Ovary (tissue), 10 donors: ENCODE measurements at places on chromosomes 16 and 17. TPM values are rescaled to one million over a fixed set of nuclear protein-coding genes. Genes with fewer than 3 reads are reported as not detected.

DNA sequence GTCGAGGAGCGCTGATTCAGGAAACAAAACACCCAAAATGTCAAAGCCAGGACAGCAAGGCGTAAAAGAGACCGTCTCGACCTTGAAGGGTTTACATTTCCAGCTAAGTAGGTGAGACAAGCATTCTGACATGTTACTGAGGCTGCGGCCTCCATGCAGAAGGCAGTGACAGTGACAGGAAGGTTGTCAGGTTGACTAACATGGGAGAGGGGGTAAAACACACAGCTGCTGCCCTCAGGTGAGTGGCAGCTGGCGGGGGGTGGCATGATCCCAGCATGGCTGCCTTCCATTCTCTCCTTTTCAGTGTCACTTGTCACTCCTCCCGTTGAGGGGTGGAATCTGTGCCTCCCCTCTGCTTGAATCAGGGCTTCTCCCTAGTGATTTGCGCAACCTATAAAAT, 31.9 kb upstream of the CRHR1 start:
- DNase-seq, result no peak

GRCh38 chr17:58680038-58680369, 11.8 kb downstream of the TEX14 start:
- no peak for DNase-seq

DNA sequence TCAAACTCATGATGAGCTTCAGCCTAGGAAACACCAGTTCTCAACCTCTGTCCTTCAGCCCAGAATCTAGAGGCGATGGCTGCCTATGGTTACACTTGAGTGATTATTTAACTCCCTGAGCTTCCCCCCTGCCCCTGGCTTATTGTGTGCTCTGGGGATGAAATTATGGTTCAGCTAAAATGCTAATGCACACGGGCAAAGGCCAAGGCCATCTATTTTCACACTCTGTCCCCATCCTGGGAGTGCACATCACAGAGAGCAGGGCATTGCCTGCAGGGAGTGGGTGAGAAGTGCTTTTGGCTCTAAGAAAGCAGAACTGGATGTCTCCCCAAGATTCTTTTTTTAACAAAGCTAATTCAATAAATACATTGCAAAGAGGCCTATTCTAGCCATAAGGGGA, 21.6 kb upstream of the CACNG5 start:
- DNase-seq, result no peak

DNA sequence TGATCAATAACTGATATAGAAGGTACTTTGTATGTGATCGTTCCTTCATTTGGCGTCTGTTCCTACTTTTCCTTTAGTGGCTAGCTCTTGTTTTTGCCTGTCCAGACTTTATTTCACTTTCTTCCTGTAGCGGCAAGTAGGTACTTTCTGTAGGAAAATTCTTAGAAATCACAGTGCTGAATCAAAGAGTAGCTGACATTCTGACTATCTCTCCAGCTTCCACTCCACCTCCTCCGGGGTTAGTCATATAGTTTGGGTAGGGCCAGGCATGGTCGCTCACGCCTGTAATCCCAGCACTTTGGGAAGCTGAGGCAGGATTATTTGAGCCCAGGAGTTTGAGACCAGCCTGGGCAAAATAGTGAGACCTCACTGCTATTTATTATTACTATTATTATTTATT, 29.9 kb upstream of the PAFAH1B1 start:
- DNase-seq, result no peak

Gene WNT3
- total RNA-seq, result 0.82 TPM

Gene KCNJ18
- not detected for total RNA-seq

Gene KRT33B
- total RNA-seq, result not detected

GRCh38 chr16:77785373-77785764, 3.0 kb upstream of the VAT1L start:
- no peak for DNase-seq

DNA sequence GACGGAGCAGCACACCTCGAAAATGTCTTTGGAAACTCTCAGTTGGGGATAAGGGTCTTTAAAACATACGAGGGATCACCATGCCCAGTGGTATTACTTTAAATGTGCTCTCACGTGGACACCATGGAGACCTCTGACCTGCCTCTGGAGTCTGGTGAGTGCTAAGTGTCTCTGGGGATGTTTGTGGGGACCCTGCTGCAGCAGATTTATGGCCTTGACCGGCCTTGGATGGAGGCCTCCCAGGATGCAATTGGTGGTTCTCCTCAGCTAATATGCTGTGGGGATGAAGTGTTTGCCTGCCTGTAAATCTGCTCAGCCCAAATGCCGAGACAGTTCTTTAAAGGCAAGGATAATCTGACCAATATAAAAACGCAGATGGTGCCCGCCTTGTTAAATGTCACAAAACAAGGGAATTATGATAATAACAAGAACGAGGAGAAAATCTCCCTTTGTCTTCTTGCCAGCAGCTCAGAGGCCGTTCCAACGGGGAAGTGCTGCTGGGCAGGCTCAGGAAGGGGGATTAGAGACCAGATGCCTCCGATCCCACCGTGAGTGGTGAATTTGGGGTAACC, 154.4 kb downstream of the ABCC12 start:
- DNase-seq, result no peak

Gene CCL1
- not detected for total RNA-seq

GRCh38 chr17:28723159-28723835, 2.7 kb downstream of the TLCD1 start:
- DNase-seq, result no peak

Gene PIRT
- not detected for total RNA-seq

DNA sequence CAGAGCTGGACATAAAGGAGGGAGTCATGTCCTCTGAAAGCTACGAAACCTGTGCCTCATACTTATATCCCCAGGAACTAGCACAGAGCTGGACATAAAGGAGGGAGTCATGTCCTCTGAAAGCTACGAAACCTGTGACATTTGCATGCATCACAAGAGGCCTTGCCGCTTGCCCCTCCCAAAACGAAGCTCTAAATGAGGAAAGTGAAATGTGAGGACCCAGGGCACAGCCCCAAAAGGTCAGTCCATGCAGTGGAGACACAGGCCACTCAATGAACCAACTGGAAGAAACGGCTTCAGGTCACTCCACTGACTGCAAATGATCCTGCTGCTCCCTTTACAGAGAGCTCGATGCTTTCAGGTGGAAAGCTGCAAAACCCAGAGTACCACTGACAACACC, 38.3 kb downstream of the COG7 start:
- DNase-seq, result no peak

Gene GJC1
- total RNA-seq, result 4.8 TPM

DNA sequence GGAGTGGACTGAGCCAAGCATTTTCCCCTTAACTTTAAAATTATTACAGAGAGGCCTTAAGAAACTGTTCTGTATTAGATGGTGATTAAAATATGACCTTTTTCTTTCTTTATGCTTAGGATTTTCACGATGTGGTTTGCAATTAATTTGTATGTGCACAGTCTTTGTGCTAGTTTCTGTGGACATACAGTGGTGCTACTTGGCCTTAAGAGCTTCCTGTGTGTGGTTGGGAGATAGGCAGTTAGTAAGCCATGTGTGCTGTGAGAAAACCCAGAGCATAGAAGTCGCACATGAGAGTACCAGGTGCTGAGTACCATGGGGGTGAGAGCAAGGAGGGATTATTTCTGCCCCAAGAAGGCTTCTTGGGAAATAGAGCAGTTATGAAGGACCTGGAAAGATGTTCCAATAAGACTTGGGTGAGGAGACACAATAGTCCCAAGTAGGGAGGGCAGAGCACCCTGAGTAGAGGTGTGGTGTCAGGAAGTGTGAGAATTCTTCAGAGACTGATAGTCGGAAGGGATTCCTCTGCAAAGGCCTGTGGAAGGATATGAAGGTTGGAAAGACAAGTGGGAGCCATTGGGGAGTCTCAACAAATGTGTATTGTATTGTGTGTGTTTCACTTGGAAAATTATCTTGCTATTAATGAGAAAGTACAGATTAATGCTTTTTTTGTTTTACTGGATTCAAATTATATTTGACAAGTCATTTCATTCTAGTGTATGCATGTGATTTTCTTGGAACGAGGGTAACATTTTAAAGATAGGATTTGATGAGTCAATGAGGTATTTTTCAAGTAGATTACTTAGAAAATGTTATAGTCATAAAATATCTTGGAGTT, 239.9 kb downstream of the PRKCA start:
- no peak for DNase-seq

DNA sequence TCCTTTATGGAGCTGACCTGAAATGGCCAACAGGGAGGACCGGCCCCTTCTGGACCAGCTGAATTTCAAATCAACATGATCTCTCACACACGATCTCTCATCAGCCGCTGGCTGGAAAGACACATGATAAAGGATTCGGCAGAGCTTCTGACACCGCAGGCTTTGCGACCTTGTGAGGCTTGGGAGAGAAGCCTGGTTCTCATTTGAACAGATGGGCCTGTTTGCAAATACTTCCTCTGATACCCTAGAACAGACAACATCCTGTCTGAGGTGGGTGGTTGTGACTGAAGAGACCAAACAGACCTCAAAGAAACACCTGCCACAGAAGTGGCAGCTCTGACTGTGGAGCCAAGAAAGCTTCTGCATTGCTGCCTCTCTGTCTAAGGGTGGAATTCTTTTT, 77.9 kb upstream of the SDK2 start:
- no peak for DNase-seq

DNA sequence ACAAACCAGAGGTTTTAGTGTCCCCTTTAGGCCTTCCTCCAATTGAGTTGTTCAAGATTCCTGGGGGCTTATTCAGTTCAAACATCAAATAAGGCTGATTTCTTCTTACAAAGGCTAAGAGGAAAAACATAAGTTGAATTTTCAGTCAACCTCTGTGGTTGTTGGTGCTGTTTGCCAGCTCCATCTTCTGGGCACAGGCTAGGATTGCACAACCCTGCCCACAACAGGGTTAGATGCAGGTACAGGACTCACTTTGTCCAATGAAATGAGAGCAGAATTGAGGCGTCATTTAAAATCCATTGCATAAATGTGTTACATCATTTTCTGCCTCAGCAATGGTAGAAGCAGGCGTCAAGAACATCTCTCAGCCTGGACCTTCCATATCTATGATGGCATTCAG, 173.3 kb downstream of the PMP22 start:
- DNase-seq, result no peak

DNA sequence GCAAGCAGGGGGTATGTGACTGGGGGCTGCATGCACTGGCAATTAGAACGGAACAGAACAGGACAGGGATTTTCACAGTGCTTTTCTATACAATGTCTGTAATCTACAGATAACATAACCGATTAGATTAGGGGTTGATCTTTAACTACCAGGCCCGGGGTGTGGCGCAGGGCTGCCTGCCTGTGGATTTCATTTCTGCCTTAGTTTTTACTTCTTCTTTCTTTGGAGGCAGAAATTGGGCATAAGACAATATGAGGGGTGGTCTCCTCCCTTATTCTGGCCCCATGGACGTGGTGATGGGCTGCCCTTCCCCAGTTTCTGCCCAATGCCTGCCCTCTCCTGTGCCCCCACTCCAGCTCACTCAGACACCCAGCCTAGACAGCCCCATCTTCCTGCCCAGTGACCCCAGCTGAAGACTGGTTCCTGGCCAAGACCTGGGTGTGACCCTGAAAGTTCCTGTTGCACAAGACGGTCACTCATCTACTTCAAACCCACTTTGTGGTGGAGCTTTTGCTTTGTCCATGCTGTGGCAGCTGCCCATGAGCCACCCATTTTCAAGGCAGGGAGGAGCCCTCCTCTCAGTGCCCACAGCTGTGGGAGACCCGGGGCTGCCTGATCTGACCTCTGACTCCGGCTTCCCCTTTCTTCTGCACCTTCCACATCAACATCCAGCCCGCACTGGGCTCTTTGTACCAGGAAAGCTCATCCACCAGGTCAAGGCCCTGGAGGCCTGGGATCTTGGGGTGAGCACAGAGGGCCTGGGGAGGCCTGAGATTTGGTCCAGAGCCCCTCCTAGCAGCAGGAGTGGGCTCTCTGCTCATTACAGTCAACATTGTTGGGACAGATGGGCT, 18.6 kb downstream of the ALOX12B start:
- no peak for DNase-seq

DNA sequence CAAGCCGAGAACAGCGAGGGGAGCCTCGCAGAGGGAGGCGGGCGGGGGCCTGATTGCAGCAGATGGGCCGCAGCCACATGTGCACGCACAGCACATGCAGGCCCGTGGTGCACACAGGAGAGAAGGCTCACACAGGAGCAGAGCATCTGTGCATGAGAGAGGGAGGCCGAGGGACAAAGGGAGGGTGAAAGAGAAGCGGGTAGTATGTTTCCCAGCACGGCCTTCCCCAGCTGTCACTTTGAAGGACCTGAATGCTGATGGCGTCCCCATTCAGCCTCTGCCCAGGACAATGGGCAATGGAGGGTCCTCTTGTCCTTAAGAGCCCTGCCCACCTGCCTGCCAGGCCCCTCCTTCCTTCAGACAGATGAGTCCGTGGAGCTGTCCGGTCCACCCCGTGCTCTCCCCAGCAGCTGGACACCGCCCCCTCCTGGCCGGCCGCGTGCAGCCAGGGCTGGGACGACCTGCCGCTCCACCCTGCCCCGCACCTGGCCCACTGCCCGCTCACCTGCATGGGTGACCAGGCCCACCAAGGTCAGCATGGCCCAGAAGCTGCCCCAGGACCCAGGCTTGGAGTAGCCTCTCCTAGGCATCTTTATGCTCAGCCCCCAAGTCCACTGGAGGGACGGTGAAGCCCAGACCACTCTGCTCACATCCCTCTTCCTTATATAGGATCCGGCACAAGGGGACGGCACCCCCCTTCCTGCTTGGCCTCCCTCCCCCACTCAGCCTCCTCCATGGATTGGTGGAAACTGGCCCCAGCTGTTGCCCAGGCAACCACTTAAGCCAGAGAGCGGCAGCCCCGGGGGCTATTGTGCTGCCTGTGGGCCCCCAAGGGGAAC, at the start of gene BTBD17:
BTBD17 (minus strand) TSS at position 639 of the 839 bp plus-strand sequence; CDS start at position 590, 49 bp downstream.
- DNase-seq, result peak; percentile 75

DNA sequence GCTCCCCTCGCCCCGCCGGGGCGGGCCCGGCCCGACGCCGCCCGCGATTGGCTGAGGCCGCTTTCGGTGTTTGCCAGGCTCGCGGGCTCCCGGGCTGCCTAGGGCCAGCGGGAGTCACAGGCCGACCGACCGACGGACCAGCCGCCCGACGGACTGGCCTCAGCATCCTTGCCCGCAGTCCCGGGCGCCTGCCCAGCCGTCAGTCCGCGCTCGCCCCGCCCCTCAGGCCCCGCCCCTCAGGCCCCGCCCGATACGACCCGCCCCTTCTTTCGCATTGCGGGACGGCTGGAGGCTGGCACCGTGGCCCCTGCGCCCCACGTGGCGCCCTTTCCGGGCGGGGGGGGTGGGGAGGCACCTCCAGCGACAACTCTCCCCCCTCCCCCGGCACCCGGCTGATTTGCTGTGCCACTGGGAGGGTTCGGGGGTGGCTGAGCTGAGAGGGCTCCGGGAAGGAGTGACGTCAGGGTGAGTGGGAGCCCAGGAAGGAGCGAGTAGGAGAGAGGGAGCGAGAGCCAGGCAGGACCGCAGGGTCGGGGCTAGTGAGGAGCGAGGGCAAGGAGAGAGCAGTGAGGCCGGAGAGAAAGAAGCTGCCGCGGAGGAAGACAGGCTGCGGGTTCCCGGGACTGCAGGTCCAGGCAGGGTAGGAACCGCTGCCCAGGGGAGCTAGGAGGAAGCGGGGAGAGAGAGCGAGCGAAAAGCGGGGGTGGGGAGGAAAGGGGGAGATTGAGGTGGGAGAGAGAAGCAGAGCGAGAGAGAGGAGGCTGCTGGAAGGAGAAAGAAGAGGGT, at the start of gene ASPHD1:
ASPHD1 (plus strand) TSS at position 387 of the 786 bp plus-strand sequence. CDS start 484 bp downstream, outside the sequence.
- peak; percentile 71 for DNase-seq

Gene DEXI
- 26.5 TPM for total RNA-seq

Gene RAB11FIP4
- 10.9 TPM for total RNA-seq

Gene PRSS36
- 0.97 TPM for total RNA-seq

Gene EZH1
- 67.8 TPM for total RNA-seq
